Activated CD8-positive, alpha-beta memory T cell treated with anti-CD3 and anti-CD28 coated beads for 1 hour (primary cell): ENCODE measurements at places on chromosomes 2 and 18.

DNA sequence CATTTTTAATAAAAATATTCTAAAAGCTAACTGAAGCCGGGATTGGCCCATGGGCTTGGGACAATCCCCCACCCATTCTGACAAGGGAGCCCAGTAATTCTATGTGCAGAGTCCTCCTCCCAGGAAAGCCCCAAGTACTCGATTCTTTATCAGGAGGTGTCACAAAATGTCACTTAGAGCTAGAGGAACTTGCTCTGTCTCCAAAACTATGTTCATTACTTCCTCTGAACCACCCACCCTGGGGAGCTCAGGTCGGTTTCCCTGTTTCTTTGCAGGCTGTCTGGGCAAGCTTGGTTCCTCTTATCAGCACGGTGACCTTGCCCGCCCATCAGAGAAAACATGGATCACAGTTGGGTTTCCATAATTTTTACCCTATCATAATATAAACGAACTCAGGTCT lies 430.6 kb upstream of the ID2 start:
- DNase-seq: no peak

DNA sequence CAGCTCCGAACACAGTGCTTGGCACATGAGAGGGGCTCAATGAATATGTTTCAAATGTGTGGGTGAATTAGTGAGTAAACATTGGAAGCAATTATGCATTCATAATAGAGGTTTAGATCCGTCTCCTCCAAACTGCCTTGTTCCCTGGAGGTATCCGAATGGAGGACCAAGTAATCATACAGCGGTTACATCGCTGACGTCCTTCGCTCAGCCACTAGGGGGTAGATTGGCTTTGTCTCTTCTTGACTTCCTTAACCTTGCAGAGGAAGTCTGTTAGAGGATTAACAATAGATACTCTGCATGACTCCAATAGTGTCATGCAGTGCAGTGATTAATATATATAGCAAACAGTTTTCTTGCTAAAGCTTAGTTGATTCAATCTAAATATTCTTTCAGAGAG lies 517.0 kb downstream of the PTPRM start:
- no peak for DNase-seq

GRCh38 chr18:79413025-79413424 lies 17.3 kb downstream of the NFATC1 start:
- no peak for DNase-seq

DNA sequence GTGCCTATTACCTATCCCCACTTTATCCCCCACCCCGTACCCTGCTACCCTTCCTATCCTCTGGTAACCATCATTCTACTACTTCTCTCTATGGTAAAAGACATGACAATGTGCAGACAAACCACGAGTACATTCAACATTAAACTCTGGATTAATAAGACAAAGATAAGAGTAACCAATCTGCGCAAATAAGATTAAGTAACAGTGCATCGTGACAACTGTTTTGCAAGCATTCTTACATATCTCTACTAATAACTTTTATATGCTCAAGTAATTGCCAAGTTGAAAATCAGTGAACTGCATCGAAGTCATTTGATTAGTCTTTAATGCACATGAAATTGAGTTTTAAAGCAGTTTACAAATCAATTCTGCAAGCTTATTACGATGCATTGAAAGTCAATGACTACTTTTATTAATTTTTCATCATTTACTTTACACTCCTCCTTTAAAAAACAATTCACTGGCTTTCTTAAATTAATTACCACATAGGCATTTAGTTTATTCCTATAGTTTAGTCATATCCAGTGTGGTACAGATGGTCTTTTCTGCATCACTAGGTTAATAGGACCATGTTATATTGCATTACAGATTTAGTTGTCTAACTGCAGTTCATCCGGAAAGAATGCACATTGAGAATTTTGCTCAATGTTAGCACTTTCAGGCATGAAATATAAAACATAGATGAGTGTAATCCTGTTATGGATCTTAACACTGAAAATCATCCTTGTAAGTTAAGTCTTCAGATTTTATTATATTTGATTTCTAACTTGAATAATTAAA lies 178.1 kb downstream of the GCA start:
- no peak for DNase-seq

GRCh38 chr2:29304399-29305060 lies 189.3 kb downstream of the CLIP4 start:
- DNase-seq: no peak

DNA sequence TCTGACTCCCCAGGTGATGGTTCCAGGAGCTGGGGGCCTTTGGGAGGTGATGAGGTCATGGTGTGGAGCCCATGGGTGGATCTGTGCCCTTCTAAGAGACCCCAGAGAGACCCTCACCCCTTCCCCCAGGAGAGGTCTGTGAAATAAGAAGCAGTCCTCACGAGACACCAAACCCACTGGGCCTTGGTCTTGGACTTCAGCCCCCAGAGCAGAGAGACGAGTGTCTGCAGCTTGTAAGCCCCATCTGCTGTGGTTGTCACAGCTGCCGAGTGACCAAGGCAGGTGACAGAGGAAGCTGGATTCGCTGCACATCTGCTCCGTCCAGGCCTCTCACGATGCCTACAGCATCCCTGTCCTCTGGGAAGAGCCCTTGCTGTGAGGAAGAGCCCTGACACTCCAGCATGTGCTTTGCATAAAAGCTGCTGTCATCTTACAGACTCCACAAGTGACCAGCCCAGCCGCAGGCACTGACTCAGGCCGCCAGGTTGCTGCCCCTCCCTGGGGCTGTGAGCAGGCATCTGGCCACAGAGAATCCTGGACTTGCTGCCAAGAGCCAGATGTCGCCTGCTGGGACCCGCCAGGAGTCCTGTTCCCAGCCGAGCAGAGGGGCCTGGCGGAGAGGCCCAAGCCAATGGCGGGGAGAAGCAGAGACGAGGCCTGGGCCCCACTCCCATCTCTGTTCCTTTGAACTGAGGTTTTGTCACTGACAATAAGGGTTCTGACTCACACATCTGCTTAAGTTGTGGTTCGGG lies 150.8 kb downstream of the PXDN start:
- DNase-seq: no peak

DNA sequence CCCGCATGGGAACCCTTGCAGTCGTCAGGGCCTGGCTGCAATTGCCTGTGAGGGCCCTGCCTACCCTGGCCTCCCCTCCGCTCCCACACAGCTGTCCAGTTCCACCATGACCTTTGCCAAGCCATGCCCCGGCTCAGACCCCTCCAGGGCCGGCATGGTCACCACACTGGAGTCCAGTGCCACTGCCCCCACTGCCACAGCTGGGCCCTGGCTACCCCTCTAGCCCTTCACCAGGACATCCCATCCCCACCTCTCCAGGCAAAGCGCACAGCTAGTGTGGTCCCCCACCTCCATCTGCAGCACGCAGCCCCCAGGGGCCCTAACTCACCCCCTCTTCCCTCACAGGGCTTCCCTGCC lies 70.3 kb upstream of the SMAD7 start:
- DNase-seq: no peak

DNA sequence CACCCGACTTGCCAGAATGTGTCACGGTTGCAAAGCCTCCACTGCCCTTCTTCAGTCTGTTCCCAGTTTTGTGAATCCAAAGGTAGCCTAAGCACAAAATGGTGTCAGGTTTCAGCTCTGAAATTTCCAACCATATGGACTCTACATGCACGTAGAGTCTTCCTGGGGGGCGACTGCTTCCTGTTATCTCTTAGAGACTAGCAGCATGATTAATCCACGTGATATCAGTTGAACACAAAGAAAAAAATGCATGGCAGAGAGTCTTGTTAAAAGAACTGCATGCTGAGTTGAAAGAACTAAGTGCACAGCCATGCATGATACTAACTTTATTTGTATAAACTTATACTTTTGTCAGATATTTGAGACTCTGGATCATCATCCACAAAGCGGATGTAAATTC lies 404.4 kb downstream of the SOCS6 start:
- DNase-seq: no peak

- no peak for DNase-seq
Observed at GRCh38 chr2:222296911-222297599, 1.7 kb downstream of the PAX3 start.

- no peak for DNase-seq
Observed at GRCh38 chr18:5309888-5310470, 14.5 kb upstream of the ZBTB14 start.

DNA sequence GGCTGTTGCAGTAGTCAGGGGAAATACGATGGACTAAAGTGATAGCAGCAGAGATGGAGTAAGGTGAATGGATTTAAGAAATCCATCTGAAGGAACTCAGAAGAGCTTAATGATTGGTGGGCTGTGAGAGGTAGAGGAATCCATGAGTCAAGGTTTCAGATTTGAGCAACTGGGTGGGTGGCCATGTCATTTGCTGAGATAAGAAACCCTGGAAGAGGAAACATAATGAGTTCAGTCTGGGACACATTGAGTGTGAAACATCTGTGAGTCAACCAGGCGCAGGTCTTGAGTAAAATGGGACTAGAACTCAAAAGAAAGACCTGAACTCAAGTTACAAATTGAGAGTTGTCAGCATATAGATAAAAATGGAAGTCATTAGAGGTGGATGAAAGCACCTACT lies 19.7 kb upstream of the ASNSD1 start:
- DNase-seq: no peak

DNA sequence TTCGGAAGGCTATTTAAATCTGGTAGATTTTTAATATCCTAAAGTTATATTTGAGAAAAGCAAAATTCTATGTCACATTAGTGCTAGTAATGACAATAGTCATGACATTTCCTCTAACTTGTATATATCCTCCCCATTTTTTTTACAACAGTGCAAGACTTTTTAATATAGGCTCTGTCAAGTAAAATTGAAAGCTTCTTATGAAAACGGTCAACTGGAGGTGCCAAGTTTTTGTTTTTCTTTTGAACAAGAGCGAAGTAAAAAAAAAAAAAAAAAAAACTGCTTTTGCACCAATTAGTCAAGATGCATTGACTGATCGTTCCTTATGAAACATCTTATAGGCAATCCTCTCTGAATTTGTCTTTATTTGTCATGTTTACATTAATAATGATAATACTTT lies 389.3 kb downstream of the STK39 start:
- no peak for DNase-seq

DNA sequence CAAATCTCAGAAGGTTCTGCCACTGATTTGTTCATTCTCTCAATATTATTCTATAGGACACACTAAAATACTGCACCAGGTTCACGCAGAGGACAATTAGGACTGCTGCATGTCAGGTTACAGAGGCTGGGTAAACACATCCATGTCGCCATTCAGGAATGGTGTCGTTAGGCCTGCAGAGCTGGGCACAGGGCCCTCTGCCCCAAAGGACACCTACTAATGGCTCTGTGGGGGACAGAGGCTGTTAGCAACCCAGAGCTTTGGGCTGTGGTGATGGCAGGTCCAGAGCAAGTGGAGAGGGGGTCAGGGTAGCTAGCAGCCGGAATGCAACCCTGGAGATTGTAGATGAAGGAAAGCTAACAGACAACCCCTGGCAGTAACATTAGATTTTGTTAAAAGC lies 115.9 kb downstream of the TTC32 start:
- DNase-seq: no peak

DNA sequence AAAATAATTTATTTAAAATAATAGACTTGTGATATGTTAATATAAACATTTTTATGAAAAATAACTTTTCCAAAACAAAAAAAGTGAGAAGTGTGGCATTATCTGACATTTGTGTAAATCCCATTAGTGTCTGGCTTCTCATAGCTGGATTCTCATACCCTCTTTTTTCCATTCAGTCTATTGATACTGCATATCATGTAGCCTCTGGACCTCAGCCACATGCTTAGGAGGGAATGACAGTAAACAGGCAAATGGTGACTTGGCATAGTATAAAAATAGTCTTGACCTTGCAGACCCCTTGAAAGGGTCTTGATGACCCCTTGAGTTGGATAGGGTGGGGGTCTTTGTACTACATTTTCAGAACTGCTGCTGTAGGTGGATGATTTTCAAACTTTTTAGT lies 29.2 kb downstream of the GALNT1 start:
- DNase-seq: no peak

DNA sequence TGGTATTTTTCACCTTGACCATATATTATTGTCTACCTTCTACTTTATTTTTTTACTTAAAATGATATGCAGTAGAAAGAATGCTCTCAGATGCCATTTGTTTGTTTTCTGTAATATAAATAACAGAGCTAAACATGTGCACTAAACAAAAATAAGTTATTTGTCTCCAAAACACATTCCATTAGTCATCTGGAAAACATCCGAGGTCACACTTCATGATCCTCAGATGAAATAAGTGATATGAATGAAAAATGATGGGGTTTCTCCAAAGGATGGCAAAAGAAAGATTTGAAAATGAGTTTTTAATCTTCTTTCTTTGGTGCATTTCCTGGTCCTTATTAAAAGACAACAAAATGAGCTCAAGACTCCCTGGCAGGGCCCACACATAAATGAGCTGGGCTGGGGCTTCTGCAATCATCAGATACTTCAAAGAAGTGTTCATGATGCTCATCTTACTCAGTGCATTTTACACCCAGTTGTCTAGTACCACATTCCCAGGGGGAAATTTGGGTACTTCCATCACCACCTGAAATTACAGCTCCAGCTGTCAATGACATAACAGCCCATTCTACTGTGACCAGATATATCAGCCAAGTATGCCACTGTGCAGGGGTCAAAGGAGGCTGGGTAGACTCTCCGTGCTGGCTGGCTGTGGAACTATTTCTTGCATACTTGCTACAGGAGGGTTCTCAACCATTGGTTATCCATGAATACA lies 283.5 kb downstream of the PID1 start:
- DNase-seq: no peak

GRCh38 chr2:226187616-226188015 lies 612.0 kb downstream of the IRS1 start:
- DNase-seq: no peak

GRCh38 chr18:28163201-28163775 lies 13.6 kb downstream of the CDH2 start:
- DNase-seq: no peak

GRCh38 chr18:67977067-67977616 lies 460.6 kb upstream of the DSEL start:
- DNase-seq: no peak

DNA sequence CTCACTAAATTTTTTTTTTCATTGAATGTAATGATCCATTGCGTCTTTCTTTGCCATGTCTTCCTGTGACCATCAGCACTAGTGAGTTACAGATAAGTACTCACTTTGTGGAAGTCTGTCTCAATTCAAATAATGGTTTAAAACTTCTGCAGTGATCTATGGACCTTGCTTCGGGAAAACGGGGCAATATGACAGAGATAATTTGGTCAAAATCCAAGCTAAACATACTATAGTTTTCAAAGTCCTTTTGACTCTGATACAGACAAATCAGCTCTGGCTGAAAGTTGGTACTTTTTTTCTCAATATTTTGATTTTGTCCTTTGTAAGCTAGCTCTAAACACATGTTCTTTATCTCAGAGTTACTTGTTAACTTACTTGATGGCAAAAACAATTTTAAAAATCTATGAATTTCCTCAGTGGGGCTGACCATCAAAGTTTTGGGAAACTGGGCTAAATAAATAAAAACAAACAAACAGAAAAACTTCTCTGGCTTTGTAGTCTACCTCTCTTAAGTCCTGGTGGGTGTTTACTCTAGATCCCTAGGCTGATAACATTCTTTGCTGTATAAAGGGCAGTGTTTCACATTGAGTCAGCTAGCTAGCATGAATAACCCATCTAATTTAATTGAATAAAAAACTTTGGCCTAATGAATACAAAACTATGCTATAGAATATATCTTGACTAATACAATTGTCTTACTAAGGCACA lies 327.6 kb downstream of the RDH14 start:
- DNase-seq: no peak
